ENCODE measurements at places on chromosomes 4 and X.

DNA sequence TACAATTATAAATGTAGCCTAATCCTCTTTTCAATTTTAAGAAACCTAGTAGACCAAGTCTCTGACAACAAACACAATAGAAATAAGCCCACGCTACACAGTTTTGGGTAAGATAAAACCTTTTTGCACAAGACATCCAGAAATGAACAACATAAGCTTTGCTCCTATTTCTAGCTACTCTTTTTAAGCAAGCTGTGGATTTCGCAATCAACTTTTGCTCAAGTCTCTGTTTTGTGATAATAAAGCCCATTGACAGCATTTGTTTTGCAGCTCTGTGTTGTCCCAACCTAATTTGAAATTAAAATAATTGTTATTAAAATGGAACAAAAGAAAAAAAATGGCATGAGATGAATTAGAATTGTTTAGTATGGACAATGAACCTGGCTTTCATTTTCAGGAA, 287.9 kb upstream of the PUDP start:
- DNase-seq = no peak

DNA sequence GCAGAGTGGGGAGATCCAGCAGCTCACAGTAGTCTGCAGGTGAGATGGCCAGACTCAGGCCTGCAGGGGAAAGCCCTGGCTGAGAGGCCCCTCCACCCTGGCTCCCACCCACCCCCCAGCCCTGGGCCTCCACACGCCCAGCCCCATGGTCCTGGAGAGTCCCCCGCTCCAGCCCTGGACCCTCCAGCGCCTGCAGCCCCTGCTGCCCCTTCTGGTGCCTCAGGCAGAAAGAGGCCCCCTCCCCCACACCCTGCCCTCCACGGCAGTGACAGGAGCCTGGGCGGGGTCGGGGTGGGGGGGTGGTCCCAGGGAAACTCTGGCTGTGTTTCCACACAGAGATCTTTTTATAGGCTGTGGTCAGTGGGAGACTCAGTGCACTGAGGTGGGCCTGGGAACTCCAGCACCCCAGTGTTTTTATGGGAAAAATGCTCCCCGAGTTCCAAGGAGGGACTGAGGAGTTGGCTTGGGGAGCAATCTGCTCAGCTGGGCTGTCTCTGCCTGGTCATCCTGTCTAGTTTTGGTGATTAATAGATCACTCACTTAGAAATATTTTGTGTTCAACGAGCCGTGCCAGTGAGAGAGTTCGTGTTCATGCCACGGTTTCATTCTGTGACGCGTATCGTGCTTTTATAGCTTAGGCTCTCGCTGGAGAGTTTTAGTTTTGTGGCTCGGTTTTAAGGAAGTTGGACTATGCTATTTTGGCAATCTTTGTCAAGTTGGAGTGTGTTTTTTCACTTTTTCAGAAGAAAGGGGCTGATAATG, 53.1 kb upstream of the HGFAC start:
- no peak for DNase-seq

DNA sequence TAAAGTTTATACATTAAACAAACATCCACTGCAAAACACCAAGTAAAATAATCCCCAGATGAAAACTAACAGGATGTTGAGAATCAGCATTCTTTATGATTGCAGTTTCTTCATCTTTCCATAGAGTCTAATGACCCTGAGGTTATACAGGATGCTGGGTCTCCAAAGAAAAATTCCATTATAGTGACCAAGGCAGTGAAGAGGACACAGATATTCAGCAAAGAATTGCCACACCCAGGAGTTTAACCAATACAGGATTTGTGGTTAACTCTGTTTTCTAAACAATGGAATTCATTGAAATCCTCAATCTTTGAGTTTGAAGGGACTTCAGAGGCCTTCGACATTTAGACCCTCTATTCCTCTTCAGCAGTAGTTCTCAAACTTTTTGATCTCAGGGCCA, 76.2 kb upstream of the ESX1 start:
- no peak for DNase-seq

- DNase-seq = no peak
Observed at GRCh38 chr4:173731257-173731656, 201.2 kb upstream of the HAND2 start.

DNA sequence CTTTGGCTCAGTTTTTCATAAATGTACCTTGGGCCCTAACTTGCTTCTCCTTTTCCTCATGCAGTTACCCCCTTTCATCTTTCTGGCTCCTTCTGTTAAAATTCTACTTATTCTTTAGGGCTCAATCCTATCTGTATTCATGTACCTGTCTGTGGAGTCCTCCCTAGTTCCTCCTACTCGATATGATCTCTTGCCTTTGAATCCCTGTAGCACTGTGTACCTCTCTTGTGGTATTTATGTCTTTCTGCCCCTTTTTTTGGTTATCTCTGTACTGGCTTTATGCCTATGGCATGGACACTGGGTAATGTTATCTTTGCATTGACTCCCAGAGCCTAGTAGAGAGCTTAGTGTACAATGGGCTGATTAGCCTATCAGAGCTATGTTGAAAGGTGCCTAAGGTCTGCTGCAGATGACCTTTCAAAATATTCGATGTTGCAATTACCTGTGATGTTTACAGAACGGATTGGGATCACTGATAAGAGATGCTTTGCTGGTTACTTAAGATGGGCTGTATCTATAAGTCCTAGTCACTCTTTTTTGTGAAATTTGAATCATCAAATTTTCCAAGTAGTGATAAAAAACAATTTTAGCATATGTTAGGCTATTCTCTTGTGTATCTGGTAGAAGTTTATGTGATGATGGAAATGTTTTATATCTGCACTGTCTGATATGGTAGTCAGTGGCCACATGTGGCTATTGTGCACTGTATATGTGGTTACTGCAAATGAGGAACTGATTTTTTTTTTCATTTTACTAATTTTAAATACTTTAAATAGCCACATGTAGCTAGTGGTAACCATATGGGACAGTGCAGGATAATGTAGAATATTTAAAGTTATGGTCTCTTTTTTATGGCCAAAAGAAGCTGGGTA, 33.5 kb downstream of the TMEM164 start:
- no peak for DNase-seq

GRCh38 chr4:62601737-62602136, 1401.6 kb downstream of the ADGRL3 start:
- no peak for DNase-seq

- no peak for DNase-seq
Observed at GRCh38 chr4:139978692-139979091, 175.3 kb downstream of the MAML3 start.

- no peak for DNase-seq
Observed at GRCh38 chrX:116010939-116011338, 159.6 kb upstream of the AGTR2 start.

- no peak for DNase-seq
Observed at GRCh38 chr4:189302719-189303118, 638.0 kb upstream of the FRG1 start.

DNA sequence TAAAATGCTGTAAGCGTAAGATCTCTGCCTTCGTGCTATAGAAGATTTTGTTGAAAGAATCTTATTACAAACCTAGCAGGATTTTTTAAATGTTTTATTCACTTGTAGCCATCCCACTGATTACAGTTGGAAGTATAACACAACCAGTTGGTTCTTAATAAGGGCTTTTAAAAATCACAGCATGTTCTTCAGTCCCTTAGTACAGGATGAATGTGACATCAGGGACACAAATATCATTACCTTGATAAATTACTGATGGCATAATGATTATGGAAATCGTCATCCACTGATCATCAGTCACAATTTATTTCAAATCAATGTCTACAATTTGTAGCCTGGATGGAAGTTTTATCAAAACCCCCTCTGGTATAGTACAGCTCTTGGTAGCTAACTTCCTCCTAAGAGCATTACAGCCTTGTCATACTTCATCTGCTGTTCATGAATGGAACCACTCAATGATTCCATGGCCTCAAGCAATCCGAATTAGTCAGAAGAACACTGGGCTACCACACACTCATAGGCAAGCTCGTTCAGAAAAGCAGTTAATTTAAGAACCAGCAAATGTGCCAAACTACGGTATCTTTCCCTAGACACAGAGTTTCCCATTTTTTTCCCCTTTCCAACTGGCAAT, 389.2 kb upstream of the TENM3 start:
- no peak for DNase-seq

GRCh38 chr4:150976478-150977118, 38.5 kb downstream of the LRBA start:
- no peak for DNase-seq

DNA sequence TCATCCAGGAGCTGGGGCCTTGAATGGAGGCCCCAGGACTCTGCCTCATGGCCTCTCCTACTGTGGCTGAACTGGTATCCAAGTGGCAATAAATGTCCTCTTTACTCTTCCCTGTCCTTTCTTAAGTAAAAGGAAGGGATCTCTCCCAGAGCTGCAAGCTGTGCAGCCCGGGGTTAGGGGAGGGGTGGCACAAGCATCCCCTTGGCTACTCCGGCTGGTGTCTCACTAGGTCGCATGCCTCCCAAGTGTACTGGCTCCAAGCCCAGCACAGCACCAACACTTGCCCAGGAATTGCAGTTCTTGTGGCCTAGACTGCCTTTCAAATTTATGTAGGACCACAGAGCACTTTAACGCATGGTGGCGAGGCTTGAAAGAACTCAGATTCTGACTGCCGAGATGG, 44.7 kb upstream of the MED14 start:
- no peak for DNase-seq

DNA sequence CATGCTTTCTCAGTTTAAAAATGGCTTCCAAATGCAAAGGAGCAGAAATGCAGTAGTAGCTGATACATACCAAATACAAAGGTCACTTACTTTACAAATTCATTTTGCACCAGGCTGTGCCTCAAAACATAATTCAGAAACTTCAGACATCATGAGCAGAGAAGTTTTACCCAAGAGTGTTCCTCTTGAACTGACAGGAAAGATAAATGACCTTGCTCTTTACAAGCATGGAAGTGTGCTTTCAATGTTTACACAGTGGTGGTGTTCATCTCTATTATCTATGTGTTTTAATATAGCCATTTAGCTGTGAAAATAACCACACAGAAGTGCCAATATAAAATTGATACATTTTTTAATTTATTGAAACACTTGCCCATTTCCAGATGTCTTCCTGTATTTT, 383.4 kb downstream of the ANKRD50 start:
- DNase-seq = no peak

- no peak for DNase-seq
Observed at GRCh38 chr4:34953145-34953799, 1291.0 kb downstream of the ARAP2 start.

- DNase-seq = no peak
Observed at GRCh38 chr4:152961773-152962115, 25.6 kb downstream of the FHDC1 start.

GRCh38 chr4:82900066-82900410, 497 bp upstream of the THAP9 start:
- no peak for DNase-seq

DNA sequence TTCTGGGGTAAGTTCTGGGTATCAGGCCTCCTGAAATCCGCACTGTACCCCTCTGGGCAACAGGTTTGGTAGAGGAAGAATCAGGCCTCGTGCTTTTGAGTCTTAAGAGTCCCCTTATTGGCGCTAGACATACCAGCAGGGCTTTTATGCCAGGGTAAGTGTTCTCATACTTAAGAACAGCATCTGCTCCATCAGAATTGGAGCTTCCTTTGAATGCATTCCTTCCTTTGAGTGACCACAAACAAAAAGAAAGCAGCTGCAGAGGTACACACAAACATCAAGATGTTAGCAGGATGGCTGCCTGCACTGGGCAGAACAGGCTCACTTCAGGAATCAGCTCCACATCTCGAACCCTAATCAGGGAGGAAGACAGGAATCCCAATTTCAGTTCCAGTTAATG, 156.8 kb downstream of the MGST2 start:
- no peak for DNase-seq

DNA sequence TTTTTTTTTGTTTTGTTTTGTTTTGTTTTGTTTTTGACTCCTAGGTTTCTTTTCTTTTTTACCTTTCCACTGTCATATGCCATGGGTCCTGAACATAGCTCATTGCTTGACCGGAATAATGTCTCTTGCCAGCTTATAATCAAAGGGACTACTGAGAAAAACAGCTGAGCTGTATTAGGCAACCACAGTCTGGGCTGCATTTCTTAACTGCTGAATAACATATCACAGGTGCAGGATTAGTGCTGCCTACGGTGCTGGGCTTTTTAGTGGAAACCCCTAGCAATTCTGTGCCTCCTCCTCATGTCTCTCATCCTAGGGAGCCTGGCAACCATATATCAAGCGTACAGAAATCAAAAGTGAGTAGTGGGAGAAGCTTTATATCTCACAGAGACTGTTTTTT, 333.5 kb downstream of the BMPR1B start:
- DNase-seq = no peak

- no peak for DNase-seq
Observed at GRCh38 chr4:7861440-7861881, 78.2 kb downstream of the AFAP1 start.

GRCh38 chr4:27624749-27625148, 764.1 kb downstream of the STIM2 start:
- no peak for DNase-seq

- DNase-seq = no peak
Observed at GRCh38 chrX:3461397-3462165, 115.1 kb upstream of the MXRA5 start.

GRCh38 chrX:97326456-97326855, 442.7 kb downstream of the RPA4 start:
- no peak for DNase-seq

DNA sequence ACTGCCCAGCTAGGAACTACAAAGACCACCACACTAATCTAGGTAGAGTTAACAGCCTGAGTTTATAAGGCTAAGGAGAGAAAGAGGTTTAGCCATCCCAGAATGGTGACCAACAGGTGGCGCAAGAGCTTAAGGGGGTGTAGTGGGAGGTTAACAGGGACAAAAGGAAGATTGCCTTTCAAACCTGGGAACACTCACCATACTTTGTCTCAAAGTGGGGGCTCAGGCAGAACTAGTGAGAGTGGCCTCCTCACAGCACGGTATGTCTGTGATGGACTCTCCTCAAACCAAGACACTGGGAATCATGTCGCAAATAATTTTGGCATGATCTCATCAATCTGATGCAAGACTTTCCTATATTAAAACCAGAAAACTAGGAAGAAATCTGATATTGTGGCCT, 23.4 kb downstream of the CCNI start:
- DNase-seq = peak; percentile 39

DNA sequence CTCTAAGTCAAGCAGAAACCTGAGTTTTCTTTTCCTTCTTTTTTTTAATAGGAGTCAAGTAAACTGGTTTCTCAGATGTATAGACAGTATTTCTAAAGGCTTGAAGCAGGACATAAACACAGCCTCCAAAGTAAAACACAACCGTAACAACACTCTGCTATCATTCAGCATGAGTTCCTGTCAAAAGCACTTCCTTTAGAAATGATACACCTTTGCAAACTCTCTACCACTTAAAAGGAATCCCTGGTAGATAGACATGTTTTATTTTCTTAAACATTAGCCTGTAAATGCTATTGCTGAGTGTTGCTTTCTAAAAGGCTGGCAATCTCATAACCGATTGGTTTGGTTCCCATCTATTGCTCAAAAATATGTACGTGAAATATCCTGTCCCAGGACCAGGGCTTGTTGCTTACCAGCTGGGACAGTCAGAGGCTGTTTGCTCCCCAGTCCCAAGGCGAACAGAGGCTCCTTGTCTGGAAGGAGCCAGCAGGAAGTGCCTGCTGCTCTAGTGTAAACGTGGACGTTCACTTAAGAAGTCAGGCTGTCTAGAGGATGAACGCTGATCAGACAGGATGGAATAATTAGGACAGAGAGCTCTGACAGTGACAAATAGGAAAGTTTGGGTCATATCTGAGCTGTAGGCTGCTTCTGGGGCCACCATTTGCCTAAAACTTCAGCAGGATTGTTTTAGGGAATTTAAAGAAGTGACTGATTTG, 173.9 kb upstream of the KLF3 start:
- no peak for DNase-seq

Data from activated CD8-positive, alpha-beta memory T cell treated with anti-CD3 and anti-CD28 coated beads for 4 hours (primary cell).